ENCODE measurements at places on chromosomes 11 and 22.

- DNase-seq = no peak
Observed at GRCh38 chr11:73921180-73921579, 29.6 kb upstream of the DNAJB13 start.

- no peak for DNase-seq
Observed at GRCh38 chr11:67410369-67410831, 5.1 kb upstream of the CARNS1 start.

DNA sequence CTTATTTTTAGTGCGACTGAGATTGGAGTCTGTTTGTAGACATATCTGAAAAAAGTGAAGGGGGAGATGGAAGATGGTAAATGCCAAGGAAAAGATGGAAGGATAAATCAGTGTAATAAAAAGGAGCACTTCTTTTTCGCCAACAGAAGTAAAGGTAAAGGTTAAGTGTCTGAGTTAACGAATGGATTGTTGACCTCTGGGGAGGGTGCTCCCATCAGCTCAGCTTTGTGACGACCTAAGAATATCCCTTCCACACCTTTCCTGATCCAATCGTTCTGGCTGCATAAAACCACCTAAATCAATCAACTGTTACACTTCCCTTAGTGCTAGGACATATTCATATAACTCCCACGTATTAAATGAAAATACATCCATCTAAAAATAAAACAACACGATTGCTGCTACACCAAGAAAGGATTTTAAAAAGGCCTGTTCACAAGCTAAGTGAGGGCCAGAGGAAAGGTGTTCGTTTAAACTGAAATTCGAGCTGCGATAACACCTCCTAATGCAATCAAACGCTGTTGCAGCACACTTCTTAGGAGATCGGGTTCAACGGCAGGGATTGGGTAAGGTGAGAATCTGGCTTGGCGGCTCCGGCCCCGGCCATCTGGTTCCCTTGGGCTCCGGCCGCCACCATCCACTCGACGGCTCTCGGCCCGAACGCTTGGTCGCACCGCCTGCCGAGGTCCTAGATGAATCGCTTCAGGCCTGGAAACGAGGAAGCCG is 658 bp downstream of the C11orf71 start:
- no peak for DNase-seq

DNA sequence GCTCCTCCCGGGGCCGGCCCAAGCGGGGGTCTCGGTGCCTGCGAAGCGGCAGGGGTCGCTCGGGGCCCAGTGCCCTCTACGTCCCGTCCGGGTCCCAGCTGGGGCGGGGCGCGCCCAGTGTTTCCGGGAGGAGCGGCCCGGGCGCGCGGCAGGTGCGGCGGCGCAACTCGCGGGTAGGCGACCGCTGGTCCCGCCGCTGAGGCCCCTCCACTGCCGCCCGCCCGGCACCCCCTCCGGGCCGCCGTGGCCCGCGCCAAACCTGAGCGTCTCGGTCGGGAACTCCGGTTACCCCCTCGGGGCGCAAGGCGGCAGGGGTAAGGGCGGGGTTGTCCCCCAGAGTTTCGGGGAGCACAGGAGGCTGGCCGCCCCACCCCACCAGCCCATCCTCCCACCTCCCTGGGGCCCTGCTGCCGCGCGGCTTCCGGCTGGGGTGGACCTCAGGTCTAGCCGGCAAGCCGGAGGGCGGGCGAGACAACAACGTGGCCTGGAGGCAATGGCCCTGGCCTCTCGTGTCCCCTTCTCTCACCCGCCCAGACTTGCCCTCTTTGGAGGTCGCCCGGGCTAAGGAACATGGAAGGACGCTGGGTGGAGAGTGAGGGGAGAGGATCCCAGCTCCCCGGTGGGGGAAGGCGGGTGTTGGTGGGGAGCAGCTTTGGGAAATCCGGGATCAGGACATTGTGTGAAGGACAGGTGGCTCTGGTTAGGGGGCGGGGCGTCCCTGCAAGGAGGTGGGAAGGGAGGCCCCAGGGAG is 398 bp upstream of the CRACR2B start:
- no peak for DNase-seq

GRCh38 chr11:79390923-79391322 is 49.9 kb downstream of the TENM4 start:
- DNase-seq = no peak

DNA sequence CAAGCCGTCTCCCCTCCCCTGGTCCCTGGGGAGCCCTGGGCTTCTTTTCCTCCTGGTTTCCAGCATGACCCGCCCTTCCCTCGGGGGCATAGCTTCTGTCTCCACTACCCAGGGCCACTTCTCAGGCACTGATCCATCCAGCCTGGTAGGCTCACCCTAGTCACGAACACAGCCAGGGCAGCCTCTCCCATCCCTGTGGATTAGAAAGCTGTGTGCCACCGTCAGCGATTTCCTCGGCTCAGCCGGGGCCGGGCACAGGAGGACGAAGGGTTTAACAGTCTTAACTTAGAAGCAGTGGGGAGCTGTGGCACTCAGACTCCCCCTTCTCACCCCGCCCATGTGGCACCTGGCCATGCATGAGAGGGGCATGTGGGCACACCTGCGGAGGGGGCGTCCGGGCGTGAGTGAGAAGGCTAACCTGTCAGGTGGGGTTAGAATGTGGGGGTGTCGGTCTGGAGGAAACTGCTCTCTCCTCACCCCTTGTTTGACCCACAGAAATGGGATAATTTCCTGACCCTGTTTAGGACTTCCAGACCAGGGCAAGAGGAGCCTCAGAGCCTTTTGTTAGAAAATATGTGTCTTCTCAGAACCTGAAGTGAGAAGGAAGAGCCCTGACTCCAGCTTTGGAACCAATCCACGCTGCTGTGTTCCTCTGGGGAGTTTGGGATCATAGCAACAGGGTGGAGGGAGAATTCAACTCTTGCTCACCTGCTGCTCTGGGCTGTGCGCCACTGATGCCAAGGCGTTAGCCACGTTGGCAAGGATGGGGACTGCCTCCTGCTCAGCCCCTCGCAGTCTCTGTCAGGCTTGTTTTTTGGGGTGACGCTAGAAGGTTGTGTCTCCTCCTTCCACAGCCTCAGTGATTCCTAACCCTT is 14.6 kb downstream of the GLB1L2 start:
- no peak for DNase-seq

DNA sequence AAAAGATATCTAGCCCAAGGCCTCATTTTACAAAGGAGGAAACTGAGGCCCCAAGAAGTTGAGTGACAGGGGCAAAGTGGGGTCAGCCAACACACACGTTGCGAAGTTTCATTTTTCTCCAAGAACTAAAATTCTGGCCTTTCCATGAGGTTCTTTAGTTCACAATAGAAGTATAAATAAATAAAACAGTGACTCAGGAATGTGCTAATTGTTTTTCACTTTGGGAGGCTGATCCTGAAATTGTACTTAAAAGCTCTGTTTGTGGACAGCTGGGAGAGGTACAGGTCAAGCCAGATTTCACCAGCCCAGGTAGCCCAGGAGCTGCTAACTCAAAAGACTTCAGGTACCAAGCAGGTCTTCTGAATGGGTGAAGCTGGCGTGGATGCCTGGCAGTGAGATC is 105.2 kb downstream of the TRAF6 start:
- no peak for DNase-seq

GRCh38 chr22:18100781-18101180 is 9.8 kb upstream of the TUBA8 start:
- DNase-seq = no peak

DNA sequence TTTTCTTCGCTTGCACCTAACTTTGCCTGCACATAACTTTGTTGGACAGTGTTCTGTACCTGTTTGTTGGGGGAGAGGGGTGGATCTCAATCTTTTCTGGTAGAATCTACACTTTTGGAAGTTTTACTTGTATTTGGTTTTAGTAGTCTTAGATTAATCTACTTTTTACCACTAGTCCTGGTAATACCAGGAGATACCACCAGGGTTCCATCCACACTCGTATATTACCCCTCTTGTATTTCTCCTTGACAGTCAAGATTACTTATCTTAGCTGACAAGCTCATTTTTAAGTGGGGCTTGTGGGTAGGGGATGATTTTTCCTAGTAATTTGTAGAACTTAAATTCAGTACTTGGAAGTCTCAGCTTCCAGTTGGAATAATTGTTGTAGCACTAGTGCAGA is 37.3 kb upstream of the TECTA start:
- no peak for DNase-seq

DNA sequence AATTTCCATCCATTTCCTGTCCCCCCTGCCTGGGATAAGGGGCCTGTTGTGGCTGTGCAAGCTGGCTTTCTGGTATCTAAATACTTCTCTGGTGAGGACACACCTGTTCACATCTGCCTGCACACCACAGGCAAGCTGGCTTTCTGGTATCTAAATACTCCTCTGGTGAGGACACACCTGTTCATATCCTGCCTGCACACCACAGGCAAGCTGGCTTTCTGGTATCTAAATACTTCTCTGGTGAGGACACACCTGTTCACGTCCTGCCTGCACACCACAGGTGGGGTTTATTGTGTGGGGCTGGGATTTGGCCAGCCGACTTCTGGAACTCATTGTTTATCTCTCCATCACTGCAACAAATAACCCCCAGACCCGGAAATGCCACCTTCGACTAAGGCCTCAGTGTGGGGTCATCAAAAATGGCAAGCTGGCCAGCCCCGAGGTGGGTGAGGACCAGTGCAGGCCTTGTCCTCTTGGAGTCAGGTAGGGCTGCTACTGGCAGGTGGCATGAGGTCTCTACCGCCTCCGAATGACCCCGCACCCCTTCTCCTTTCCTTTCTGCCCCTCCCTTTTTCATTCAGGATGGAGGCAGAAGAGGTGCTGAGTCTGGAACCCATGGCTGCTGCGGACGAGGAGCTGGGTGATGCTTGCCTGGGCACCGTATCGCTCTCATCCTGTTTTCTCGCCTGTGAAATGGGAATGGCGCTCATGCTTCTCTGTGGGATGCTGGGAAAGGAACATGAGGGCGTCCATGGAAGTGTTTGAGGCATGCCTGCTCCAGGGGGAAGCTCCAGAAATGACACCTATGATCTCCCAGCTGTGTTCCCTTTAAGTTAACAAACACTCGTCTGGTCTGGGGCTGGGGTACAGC is 43.5 kb upstream of the MYEOV start:
- DNase-seq = no peak

- DNase-seq = no peak
Observed at GRCh38 chr11:88520391-88520790, 182.9 kb upstream of the CTSC start.

GRCh38 chr22:27028093-27028492 is 370.7 kb downstream of the MIAT start:
- no peak for DNase-seq

DNA sequence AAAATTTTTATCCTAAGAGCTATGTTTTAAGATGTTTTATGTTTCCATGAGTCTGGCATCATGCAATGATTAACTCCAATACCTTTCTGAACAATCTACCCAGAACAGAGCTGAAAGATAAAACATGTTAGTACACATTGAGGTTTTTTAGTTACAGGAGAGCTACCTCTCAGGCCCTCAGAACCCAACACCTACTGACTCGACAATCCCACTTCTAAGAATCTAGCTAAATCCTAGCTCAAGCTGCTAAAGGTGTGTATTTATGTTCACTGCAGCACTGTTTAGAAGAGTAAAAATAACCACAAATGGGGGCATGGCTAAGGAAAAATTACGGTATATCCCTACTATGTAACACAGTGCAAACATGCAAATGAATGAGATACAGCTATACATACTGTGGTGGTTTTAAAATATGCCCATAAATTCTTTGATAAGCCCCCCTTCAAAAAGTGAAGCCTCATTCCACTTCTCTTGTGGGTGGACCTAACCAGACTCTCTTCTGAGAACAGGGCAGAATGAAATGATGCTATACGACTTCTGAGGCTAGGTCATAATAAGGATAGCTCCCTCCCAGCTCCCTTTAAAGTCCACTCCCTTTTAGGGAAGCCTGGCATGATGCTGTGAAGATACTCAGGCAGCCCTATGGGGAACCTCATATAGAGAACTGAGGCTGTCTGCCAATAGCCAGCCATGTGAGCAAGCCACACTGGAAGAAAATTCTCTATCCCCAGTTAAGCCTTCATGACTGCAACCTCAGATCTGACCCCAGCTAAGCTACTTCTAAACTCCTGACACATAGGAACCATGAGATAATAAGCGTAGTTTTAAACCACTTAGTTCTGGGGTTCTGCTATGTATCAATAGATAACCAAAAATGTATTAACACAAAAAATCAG is 29.5 kb downstream of the TMEM123 start:
- no peak for DNase-seq

GRCh38 chr22:26914519-26915185 is 257.3 kb downstream of the MIAT start:
- DNase-seq = no peak

DNA sequence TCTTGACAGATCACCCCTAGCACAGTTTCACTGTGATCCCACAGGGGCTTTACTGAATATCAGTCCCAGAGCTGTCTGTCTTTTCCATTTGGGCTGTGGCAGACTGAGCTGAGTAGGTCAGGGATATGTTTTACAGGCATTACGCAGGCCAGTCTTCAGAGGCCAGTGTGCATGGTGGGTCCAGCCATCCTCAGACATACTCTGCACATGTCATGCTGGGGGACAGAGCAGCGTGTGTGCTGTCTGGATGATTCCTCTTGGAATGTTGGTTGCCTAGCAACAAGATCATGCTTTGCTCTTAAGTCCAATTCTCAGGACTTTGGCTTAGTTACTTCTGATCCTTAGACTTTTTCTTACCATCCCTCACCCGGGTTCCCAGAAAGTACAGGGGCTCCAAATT is 736.5 kb downstream of the DLG2 start:
- no peak for DNase-seq

DNA sequence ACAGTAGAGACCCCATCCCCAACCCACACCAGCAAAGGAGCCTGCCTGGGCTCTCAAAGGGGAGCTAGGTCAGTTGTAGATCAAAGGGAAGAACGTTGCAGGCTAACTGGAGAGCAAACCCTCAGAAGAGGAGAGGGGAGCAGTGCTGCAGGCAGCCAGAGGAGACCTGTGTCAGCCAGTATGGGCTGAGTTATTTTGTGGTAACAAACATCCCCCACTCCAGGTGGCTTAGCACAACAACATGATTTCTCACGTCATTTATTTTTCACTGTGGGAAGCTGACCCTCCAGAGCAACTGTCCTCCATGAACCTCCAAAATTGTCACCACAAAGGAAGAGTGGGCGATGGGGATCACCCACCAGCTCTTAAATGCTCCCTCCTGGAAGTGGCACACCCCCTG is 19.8 kb upstream of the SHANK2 start:
- DNase-seq = no peak

- no peak for DNase-seq
Observed at GRCh38 chr11:94636388-94636949, 69.3 kb downstream of the PIWIL4 start.

- DNase-seq = no peak
Observed at GRCh38 chr11:45166604-45166897, 20.1 kb downstream of the PRDM11 start.

- no peak for DNase-seq
Observed at GRCh38 chr11:78691215-78691614, 116.6 kb upstream of the NARS2 start.

DNA sequence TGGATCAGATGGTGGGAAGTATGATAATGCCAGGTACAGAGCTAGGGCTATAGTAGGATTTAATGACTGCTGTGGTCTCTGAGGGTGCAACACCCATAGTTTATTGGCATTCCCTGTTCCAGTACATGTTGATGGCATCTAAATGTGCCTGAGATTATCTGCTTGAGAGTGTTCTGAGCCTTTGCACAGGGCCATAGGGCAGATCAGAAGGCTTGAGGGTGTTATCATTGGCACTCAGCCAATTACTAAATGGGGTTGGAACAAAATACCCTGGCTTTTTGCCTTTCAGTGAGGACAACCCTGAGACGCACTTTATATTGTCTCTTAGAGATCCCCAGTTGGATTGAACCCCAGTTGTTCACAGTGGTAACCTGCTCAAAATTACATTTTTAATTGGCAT is 6.7 kb downstream of the SLC5A12 start:
- no peak for DNase-seq

- DNase-seq = no peak
Observed at GRCh38 chr22:18048441-18048898, 24.1 kb upstream of the MICAL3 start.

- DNase-seq = no peak
Observed at GRCh38 chr11:133712051-133712560, 133.2 kb downstream of the SPATA19 start.
